ENCODE measurements at places on chromosomes 3 and 15.

GRCh38 chr15:64324165-64324877, 31.7 kb downstream of the CSNK1G1 start:
- no peak overlapping the region for H3K4me3 ChIP-seq
- H3K27me3 ChIP-seq, result no peaks in the 10 kb centered on the region
- no peak for DNase-seq
- H3K36me3 ChIP-seq, result no peaks in the 10 kb centered on the region
- no peaks in the 10 kb centered on the region for H3K4me1 ChIP-seq
- H3K27ac ChIP-seq, result no peak overlapping the region

DNA sequence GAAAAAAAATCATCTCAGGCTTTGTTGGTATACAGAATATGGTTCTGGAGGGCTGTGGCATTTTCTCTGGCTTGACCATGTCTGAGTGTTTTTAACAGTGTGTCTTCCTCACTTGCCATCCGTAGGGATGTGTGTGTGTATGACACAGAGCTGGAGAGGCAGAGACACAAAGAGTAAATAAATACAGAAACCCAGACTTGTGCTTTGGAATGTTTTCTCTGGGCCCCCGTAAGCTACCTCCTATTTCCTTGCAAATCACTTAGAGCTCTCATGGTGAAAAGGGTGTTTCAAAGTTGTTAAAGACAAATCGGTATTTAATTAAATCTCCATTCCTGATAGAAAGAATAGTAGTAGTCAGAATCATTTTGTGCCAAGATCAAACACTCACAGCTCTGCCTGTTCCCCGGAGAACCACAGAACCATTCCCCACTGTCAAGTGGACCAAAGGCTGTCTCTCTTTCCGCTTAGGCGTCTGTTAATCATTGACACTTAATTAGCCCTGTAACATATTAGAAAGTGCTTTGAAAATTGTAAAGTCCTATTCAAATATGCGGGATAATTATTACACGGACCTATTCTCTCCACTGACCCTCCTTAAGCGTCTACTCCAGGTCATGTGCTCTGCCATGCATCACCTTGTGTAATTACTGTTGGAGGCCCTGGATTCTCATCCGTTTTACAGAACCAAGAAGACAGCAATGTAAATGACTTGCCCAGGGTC, 313.6 kb upstream of the TLE3 start:
- H3K4me3 ChIP-seq, result no peak overlapping the region
- H3K27ac ChIP-seq, result no peak overlapping the region
- DNase-seq, result no peak
- H3K27me3 ChIP-seq, result no peaks in the 10 kb centered on the region

DNA sequence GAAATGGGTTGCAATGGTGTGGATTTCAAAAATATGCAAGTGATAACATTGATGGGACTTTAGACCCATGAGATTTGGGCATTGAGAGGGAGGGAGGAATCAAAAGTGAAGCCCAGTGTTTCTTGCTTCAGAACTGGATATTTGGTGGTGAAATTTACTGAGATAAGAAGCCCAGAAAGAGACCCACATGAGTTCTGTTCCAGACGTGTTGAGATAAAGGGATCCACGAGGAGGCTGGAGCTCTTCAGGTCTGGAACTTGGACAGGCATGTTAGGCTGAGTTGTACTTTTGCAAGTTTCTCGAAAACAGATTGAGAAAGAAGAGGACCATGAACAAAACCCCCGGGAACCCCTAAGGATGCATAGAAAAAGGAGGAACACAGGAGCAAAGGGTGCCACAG, 290.2 kb downstream of the MEX3B start:
- DNase-seq, result no peak
- H3K36me3 ChIP-seq, result no peaks in the 10 kb centered on the region
- no peak overlapping the region for H3K4me3 ChIP-seq
- H3K27ac ChIP-seq, result no peak overlapping the region
- H3K27me3 ChIP-seq, result no peaks in the 10 kb centered on the region

DNA sequence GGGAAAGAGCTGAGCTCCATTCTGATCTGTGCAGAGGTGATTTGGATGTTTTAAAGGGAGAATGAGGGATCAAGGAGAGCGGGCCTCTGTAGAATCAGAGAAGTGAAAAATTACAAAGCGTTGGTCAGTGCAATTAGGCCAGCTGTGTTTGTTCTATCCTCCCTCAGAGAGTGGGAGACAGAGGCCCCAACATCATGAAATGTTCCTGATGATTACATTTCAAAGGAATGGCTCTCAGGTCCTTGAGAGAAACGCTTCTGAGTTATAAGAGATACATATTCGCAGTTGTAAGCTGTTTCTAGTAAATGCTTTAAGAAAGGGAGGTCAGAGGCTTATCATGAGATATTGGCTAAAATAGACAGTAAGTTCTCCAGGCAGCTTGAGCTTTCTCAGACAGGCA, 15.7 kb upstream of the CAND2 start:
- H3K4me3 ChIP-seq, result no peak overlapping the region
- DNase-seq, result no peak
- no peak overlapping the region for H3K27ac ChIP-seq
- no peaks in the 10 kb centered on the region for H3K27me3 ChIP-seq

- peaks cover 52% of the 10 kb centered on the region for H3K4me1 ChIP-seq
- no peak for DNase-seq
- H3K36me3 ChIP-seq, result no peaks in the 10 kb centered on the region
- no peak overlapping the region for H3K27ac ChIP-seq
- no peak overlapping the region for H3K4me3 ChIP-seq
These were observed 7.1 kb downstream of the ATP2C1 start for GRCh38 chr3:130900959-130901358.

DNA sequence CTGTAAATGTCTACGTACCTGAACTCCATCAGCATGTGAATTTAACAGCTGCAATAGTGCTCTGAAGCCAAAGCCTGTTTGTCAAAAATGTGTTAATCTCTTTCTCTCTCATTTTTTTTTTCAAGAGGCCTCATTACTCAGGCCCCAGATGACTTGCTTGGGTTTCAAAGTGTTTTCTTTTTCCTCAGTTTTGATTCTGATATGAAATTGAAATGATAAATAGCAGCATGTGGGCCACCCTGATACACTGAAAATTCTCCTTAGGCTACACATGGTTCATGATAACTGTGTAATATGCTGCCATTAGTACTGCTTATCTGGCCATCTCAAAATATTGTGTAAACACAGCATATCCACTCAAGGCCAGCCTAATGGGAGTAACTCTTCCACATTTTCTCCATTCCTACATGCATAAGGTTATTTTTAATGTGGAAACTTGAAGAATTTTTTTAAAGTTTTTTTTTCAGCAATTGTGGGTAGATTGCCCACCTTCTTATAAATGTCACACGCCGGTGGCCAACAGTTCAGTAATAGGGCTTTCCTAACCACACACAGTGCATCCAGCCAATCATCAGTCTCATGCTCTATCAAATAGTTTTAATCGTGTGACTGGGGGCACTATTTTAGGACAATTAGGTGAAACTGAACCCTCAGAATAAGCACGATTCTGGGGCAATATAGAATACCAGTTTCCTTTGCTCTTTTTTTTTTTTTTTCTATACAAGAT, 13.1 kb upstream of the DENND4A start:
- peak overlapping the region; percentile 66 for H3K27ac ChIP-seq
- DNase-seq, result no peak
- peaks cover 15% of the 10 kb centered on the region for H3K4me1 ChIP-seq
- H3K27me3 ChIP-seq, result no peaks in the 10 kb centered on the region
- no peaks in the 10 kb centered on the region for H3K36me3 ChIP-seq

DNA sequence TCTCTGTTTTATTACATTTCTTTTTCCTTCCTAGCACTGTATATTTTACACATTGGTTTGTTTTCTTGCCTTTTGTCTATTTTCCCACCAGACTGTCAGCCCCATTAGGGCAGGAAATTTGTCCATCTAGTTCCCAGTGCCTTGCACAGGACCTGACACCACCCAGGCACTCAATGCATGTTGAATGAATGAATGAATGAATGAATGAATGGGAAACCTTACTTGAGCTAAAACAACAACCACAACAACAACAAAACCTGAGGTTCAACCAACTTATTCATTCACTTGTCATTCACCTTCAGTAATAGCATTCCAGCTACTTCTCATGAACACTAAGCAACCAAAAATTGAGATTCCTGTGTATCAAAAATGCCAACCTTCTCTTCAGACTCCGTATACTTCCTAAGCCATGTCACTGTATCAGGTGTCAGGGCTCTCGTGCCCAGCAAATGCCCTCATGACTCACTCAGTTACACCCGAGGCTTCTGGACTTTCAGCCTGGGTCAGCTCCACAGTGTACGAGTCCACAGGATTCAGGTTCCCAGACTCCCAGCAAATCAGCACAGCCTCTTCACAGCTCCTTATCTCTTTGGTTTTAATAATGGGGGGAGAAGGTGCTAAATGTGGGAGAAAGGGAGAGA, 37.3 kb downstream of the FSD2 start:
- no peaks in the 10 kb centered on the region for H3K27me3 ChIP-seq
- peak; percentile 88 for DNase-seq
- H3K4me1 ChIP-seq, result peaks cover 46% of the 10 kb centered on the region
- no peaks in the 10 kb centered on the region for H3K36me3 ChIP-seq

- H3K4me1 ChIP-seq, result no peaks in the 10 kb centered on the region
- no peak overlapping the region for H3K4me3 ChIP-seq
- no peaks in the 10 kb centered on the region for H3K36me3 ChIP-seq
- H3K27me3 ChIP-seq, result no peaks in the 10 kb centered on the region
- no peak overlapping the region for H3K27ac ChIP-seq
These were observed 193.1 kb downstream of the MEIS2 start for GRCh38 chr15:36907295-36907694.

GRCh38 chr15:63968700-63969099, 77.6 kb downstream of the DAPK2 start:
- no peaks in the 10 kb centered on the region for H3K36me3 ChIP-seq
- DNase-seq, result no peak
- H3K27me3 ChIP-seq, result no peaks in the 10 kb centered on the region
- no peak overlapping the region for H3K4me3 ChIP-seq

DNA sequence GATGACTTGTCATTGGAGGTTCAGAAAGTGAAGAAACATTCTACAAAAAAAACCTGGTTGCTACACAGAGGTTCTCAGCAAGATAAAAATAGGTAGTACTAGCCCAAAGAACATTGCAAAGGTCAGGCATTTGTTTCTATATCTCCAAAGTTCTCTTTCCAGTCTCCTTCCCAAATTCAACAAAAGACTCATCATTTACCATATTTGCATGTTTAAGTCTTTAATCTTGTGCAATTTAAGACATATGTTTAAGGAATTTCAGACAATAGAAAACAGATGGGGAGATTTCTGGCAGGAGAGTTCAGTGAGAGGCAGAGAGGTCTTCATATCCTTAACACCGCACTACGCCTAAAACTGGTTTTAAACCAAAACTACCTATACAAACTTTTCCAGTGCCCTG, 173.8 kb upstream of the THBS1 start:
- no peak overlapping the region for H3K4me3 ChIP-seq
- H3K27ac ChIP-seq, result no peak overlapping the region
- no peaks in the 10 kb centered on the region for H3K27me3 ChIP-seq
- no peak for DNase-seq

GRCh38 chr3:71854096-71854495, 69.1 kb upstream of the PROK2 start:
- H3K4me1 ChIP-seq, result no peaks in the 10 kb centered on the region
- no peaks in the 10 kb centered on the region for H3K27me3 ChIP-seq
- no peak overlapping the region for H3K27ac ChIP-seq
- H3K36me3 ChIP-seq, result no peaks in the 10 kb centered on the region
- DNase-seq, result no peak

- DNase-seq, result peak; percentile 41
- peaks cover 17% of the 10 kb centered on the region for H3K4me1 ChIP-seq
- no peaks in the 10 kb centered on the region for H3K36me3 ChIP-seq
- H3K27me3 ChIP-seq, result no peaks in the 10 kb centered on the region
- H3K27ac ChIP-seq, result peak within 1 kb of the TSS; percentile 81
- H3K4me3 ChIP-seq, result peak within 1 kb of the TSS; percentile 80
These were observed at the start of gene TBC1D2B for GRCh38 chr15:78077053-78077870. TSS of gene TBC1D2B (minus strand) at chr15:78077711. CDS start at chr15:78077652, 59 bp downstream.

- H3K27me3 ChIP-seq, result no peaks in the 10 kb centered on the region
- no peak overlapping the region for H3K27ac ChIP-seq
- H3K4me1 ChIP-seq, result peaks cover 46% of the 10 kb centered on the region
- no peak for DNase-seq
These were observed 23.1 kb downstream of the EEFSEC start for GRCh38 chr3:128176276-128176833.

DNA sequence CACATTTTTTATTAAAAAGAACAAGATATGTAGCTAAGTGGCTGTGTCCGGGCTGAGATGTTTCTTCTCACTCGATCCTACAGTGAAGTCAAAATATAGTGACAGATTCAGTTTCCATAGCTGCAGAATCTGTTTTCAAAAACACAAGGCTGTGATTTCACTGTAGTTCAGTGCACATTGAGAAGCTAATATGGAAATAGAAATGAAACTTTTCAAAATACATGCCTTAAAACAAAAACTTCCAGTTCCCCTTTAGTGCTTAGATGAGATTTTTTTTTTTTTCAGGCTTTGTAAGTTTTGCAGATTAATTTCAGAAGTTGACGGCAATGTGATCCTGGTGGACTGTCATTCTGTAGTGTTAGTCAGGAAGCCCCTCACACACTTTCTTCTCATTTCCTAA, 23.8 kb upstream of the TRAK1 start:
- H3K4me3 ChIP-seq, result peak overlapping the region; percentile 15
- H3K4me1 ChIP-seq, result peaks cover 89% of the 10 kb centered on the region
- DNase-seq, result no peak
- peak overlapping the region; percentile 88 for H3K27ac ChIP-seq
- no peaks in the 10 kb centered on the region for H3K27me3 ChIP-seq
- no peaks in the 10 kb centered on the region for H3K36me3 ChIP-seq

DNA sequence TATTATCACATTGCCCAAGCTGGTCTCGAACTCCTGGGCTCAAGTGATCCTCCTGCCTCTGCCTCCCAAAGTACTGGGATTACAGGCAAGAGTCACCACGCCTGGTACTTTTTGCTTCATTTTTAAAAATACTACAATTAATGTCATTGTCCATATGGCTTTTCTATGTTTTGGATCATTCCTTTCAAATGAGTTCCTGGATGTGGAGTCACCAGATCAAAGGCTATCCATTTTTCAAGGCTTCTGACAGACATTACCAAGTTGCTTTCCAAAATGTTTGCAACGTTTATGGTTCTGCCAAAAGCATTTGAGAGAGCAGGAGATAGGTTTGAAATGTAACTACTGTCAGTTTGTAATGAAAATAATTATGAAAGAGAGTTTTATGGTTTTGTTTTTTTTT, 34.2 kb upstream of the BCL2L10 start:
- no peak overlapping the region for H3K4me3 ChIP-seq
- no peak for DNase-seq
- no peaks in the 10 kb centered on the region for H3K36me3 ChIP-seq

DNA sequence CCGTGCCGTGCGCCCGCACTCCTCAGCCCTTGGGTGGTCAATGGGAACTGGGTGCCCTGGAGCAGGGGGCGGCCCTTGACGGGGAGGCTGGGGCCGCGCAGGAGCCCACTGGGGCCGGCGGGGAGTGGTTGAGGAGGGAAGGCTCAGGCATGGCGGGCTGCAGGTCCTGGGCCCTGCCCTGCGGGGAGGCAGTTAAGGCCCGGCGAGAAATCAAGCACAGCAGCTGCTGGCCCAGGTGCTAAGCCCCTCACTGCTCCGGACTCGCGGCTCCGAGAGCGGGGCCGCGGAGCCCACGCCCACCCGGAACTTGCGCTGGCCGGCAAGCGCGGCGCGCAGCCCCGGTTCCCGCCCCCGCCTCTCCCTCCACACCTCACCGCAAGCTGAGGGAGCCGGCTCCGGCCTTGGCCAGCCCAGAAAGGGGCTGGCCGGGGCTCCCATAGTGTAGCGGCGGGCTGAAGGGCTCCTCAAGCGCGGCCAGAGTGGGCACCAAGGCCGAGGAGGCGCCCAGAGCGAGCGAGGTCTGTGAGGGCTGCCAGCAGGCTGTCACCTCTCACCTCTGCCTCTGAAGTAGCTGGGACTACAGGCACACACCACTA, 7.8 kb downstream of the GP9 start:
- no peak for DNase-seq
- peak overlapping the region; percentile 50 for H3K4me3 ChIP-seq
- peaks cover 6% of the 10 kb centered on the region for H3K27me3 ChIP-seq
- no peak overlapping the region for H3K27ac ChIP-seq
- no peaks in the 10 kb centered on the region for H3K36me3 ChIP-seq

All from gastrocnemius medialis (tissue), 4 donors.